NCI-H187 treated with DMSO at 0.1 percent for 48 hours (cell line): ENCODE measurements at places on chromosomes 3 and 15.

- no peak for DNase-seq
Measured at GRCh38 chr3:187498211-187498724, 130.1 kb downstream of the RTP4 start.

GRCh38 chr15:35067496-35068347, 17.4 kb downstream of the NANOGP8 start:
- DNase-seq, result no peak

DNA sequence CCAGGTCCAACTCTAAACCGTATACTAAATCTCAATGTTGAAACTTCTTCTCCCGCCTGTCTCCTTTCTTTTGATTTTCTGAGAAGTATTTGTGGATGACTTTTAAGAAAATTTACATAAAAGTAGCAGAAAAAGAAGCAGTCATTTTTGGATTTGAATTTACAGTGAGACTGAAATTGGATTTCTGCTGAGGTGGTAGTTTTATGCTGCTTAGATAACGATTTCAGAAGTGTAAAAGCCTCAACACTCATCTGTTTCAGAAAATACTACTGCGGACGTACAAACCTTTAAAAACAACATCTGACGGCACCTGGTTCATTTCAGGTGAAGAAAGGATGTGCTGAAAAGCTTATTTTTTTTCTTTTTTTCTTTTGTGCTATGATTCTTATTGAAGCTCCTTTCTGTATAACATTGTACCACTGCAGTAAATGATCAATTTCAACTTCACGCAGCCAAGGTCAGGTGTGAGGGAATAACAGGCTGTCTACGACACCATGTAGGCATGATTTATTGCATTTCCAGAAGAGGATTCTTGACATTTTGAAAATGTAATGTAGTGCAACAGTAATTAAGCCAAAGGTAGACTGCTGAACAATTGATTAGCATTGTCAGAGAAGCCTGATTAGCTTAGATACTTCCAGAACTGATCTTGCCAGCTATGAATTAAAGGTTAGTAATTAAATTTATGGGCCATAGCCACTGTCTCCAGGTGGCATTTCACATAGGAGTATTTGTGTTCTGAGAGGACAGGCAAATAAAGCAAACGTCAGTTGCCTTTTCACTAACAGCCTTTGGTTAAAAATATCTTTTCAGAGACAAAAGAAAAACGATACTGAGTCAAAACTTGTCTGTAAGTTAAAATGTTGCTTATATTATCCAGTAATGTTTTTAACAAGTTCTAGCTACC, 134.6 kb upstream of the KBTBD8 start:
- DNase-seq, result no peak

DNA sequence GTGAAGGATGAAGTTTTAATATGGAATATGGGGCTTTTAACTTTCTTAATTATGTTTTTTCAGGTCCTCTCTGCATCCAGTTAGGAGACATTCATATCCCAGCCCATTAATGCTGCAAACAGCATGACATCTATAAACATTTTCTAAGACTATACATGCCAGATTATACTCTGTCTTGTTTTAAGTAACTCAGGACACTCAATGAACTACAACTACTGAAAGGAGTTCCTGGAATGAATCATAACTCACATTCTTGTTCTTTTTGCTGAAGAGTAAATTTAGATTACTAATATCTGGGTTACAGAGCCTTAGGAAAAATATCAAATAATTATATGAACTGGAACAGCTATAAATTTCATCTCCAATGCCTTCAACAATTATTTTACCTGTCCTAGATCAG, 167.4 kb downstream of the STAG1 start:
- DNase-seq, result no peak

DNA sequence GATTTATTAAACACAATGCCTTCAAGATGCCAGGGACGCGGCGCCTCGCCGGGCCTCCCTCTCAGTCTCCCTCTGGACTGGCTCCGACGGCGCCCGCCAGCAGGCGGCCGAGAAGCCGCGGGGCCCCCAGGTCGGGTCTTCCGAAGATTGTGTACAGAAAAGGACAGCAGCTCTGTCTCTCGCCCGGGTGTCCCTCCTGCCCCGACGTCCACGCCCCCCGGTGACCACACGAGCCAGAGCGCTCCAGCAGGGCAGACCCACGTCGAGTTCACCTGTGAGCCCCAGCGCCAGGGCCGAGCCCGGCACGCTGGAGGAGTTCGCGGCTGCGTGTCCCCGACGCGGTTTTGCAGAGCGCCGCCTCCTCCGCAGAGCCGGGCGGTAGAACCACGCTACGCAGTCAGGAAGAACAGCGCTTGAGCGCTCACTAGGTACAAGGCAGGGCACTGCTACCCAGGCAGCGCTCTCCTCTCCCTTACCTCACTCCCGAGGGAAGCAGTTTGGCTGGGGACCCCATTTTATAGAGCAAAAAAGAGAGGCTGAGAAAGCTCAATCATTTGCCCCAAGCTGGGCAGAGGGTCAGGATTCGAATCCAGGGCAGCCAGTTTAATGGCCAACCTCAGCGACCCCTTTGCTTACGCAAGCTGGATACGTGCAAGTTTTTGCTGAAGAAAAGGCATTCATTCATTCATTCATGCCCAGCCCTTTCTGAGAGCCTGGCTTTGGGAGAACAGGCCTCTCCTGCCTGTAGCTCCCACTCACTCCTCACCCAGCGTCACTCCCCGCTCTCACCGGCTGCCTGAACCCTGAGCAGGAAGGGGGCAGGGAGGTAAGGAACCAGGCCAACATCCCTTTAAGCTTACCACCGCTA, 3.0 kb upstream of the TLE3 start:
- no peak for DNase-seq

GRCh38 chr15:98123834-98124233, 163.3 kb downstream of the ARRDC4 start:
- no peak for DNase-seq

DNA sequence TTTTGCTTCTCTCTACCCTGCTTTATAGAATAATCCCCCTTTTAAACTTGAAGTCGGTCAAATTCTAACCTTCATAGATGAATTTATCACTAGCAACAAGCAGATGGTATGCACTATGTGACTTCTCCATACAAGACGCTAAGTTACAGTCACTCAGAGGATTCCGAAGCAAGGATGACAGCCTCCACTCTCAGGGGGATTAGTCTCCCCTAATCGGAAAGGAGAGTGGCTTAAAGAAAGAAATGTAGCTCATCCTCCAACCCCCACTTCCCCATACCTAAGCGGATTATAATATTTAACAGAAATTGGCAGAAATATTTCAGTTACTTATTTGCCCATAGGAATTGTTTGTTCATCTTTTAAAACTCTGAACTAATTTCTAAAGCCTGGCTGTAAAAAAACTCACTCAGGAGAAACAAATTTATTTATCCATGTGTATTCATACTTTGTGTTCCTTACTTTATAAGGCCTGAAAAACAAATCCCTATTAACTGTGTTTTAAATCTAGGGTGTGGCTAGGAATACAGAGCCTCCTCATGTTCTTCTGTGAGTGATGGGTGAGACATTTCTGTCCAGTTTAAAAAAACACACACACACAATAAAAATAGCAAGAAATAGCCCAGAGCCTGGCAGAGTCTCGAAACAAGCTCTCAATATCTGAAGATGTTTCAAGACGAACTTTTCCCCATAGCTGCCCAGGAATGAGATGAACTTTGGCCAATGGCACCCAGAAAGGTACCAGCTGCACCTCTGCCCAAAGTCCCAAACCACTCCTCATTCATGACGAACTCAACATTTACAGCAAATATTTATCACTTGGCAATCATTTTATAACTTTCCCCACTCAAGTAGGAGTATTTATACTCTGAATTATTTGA, 18.7 kb downstream of the SIAH2 start:
- no peak for DNase-seq

- DNase-seq, result no peak
Measured at GRCh38 chr15:32861761-32862160, 144.0 kb downstream of the GREM1 start.

DNA sequence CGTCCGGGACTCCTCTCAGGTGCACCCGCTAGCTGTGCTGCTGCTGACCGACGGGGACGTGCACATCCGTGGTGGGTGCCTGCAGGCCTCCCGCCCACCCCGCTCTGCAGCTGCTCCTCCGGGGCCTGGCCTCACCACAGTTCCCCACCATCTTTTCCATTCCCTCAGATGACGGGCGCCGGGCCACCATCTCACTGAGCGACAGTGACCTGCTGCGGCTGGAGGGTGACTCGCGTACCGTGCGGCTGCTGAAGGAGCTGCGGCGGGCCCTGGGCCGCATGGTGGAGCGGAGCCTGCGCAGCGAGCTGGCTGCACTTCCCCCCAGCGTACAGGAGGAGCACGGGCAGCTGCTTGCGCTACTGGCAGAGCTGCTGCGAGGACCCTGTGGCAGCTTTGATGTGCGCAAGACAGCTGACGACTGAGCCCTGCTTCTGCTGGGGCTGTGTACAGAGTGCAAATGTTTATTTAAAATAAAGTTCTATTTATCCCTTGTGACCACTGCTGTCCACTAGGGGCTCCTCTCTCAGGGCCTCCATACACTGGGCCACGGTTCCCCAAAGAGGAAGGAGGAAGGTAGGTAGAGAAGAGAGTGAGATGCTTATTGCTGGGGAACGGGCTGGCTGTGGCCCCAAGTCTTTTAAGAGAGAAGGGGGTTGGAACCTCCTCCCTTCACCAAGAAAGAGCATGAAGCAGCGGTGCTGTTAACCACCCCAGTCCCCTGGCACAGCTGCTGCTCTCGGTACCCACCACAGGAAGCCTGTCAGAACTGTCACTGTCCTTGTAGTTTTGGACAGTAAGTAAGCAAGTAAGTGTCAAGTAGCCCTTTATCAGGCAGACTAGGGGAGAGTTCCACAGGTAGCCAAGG, 47.0 kb downstream of the DHX30 start:
- no peak for DNase-seq

DNA sequence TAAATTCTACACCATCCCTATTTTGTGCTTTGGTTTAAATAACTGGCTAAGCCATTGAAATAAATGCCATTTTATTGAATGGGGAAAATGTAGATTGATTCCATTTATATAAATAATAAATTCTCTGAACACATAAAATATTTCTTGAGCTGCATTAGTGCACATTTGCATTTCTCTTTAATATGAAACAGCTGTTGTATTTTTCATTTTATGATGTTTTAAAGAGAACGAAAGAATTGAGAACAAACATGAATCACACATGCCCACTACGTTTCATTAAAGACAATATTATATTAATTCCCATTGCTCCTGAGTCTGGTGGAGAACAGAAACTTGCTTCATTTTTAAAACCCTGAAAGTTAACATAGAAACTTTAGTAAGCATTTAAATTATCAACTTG, 235.7 kb upstream of the CFAP20DC start:
- DNase-seq, result no peak

DNA sequence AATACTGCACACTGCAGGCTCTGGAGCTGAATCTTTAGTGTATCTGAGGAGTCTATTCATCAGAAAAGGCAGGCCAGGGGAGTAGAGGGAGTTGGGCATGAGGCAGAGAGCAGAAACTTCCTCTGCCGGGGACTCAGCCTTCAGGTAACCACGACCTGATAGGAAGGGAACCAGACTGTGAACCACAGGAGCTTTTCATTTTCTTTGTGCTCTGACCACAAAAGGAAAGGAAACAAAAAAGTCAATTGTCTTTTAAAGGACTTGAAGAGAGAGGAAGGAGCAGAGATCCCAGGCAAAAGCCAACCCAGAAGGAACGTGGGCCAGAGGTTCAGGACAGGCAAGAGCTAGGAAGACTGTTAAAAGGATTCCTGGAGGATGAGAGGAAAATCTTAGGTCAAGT, 573.3 kb downstream of the EPHB1 start:
- DNase-seq, result no peak

DNA sequence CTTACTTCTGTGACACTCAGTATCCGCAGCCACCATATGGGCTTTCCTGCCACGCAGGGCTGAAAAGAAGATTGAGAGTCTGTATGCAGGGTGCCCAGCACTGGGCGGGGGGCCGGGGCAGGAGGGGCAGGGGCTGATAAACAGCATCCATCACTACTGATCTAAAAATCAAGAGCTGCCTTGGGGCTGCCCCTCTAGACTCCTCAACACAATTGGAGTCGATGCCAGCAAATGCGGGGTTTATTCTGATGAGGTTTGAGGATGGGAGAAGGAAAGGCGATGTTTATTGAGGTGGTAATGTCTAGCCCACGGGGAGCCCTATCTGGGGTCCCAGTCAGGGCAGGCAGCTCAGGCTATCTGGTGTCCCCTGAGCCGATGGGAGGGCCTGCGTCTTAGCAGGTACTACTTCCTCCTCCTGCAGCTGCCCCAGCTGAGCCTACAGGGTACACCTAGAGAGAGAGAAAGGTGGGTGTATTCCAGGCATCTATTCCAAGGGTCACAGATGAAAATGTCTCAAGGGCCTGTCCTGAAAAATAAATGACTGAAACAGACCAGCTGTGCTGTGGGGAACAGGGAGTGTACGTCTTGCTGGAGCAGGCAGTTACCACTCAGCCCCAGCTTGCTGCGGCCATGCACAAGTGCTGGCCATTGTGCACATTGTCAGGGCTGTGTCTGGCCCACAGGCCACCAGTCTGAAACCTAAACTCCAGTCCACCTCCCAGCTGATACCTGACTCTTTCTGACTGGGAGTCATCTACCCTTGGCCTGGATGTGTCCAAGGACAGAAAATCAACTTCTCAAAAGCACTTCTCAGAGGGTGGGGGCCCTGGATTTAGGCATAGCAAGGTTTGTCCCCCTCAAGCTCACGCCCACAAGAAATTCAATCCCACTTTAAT, 19.5 kb downstream of the ISG20 start:
- DNase-seq, result no peak

GRCh38 chr3:76107935-76108570, 322.7 kb upstream of the ZNF717 start:
- no peak for DNase-seq

- DNase-seq, result no peak
Measured at GRCh38 chr3:45528429-45528828, 66.1 kb upstream of the LIMD1 start.

GRCh38 chr15:89367485-89368451, 33.1 kb upstream of the POLG start:
- no peak for DNase-seq

- no peak for DNase-seq
Measured at GRCh38 chr15:52105846-52106245, 6.7 kb downstream of the BCL2L10 start.

- DNase-seq, result no peak
Measured at GRCh38 chr15:64696481-64696880, 78.9 kb downstream of the RBPMS2 start.

GRCh38 chr3:191963182-191963581, 502.2 kb downstream of the PYDC2 start:
- no peak for DNase-seq

- no peak for DNase-seq
Measured at GRCh38 chr3:11737742-11738141, 94.0 kb upstream of the VGLL4 start.
